ENCODE measurements at places on chromosomes 7 and 10.
A peak's percentile ranks its signal among the peaks of the same experiment; 100 is the strongest.

- no peak for DNase-seq
Observed at GRCh38 chr10:44370731-44371248, 14.1 kb downstream of the CXCL12 start.

- DNase-seq: no peak
Observed at GRCh38 chr7:95725205-95725604, 47.1 kb upstream of the DYNC1I1 start.

GRCh38 chr10:62926407-62926806, 110.2 kb upstream of the EGR2 start:
- DNase-seq: no peak

GRCh38 chr10:50552771-50553535, 70.8 kb downstream of the SGMS1 start:
- DNase-seq: no peak

DNA sequence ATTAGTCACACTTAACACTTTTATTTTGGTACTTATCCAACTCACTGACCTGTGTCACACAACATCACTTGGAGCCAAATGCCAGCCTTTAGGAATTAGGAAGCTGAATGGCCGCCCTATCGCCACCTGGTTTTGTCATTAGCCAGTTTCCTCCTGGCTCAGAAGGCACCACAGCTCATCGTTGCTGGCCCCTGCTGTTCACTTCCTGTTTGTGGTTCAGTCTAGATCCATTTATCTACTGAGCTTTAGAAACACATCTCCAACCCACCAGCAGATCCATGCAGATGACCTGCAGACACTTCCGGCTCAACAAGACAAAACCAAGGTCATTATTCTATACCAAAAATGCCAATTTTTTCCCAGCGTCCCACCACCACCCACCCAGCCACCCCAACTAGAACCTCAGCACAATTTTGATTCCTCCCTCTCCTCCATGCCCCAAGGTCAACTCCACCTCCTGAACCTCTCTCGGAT, 193.5 kb upstream of the NEBL start:
- no peak for DNase-seq

DNA sequence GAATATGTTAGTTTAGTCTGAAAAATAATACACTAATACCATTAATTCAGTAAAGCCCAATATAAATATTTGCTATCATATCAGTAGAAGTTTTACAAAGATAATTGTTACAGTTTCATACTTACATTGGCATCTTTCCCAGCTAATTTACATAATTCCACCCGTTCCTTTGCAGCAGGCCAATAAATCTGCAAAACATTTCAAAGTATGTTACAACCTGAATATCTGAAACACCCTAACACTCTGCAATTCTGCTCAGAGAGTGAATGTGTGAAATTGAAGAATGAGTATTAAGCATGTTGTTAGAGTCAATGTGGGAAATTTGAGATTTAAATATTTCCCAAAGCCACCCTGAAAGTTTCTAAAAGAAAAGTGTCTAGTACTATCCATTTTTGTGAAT, 105.5 kb downstream of the SEMA3D start:
- DNase-seq: no peak

DNA sequence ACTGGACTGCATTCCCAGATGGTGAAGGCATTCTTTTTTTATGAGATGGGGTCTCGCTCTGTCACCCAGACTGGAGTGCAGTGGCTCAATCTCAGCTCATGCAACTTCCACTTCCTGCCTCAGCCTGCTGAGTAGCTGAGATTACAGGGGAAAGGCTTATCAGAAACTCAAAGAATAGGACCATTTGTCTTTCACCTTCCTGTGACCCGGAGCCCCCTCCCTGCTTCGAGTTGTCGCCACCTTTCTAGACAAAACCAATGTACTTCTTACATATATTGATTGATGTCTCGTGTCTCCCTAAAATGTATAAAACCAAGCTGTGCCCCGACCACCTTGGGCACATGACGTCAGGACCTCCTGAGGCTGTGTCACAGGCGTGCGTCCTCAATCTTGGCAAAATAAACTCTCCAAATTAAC, 1.8 kb upstream of the METTL27 start:
- no peak for DNase-seq

GRCh38 chr7:56471811-56472210, 355.6 kb upstream of the NUPR2 start:
- peak; percentile 60 for DNase-seq

DNA sequence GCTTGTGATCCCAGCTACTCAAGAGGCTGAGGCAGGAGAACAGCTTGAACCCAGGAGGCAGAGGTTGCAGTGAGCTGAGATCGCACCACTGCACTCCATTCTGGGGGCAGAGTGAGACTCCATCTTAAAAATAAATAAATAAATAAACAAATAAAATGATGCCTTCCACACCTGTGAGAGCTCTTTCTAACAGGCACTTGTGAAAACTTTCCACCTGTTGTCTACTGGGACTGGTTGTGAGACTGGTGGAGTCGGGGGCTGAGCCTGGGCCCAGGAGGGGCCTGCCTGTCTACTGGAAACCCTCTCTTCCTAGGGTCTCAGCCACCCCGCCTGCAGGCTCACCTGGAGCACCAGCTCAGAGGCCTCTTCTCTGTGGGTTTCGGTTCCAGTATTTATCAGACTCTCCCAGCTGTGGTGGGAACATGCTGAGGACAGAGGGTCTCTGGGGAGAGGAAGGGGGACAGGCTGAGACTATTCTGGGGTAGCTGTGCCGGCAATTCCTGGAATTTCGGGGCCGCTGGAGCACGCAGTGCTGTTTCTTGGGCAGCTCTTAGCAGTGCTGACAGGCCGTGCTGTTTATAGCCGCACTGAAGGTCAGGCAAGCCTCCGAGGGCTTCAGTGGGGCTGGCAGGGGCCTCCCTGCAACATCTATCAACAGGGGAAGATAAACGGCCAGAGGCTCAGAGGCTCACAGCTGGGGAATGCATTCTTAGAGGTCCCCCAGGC, 3.8 kb downstream of the LDB3 start:
- DNase-seq: no peak

- no peak for DNase-seq
Observed at GRCh38 chr10:69398466-69398865, 18.3 kb downstream of the TACR2 start.

DNA sequence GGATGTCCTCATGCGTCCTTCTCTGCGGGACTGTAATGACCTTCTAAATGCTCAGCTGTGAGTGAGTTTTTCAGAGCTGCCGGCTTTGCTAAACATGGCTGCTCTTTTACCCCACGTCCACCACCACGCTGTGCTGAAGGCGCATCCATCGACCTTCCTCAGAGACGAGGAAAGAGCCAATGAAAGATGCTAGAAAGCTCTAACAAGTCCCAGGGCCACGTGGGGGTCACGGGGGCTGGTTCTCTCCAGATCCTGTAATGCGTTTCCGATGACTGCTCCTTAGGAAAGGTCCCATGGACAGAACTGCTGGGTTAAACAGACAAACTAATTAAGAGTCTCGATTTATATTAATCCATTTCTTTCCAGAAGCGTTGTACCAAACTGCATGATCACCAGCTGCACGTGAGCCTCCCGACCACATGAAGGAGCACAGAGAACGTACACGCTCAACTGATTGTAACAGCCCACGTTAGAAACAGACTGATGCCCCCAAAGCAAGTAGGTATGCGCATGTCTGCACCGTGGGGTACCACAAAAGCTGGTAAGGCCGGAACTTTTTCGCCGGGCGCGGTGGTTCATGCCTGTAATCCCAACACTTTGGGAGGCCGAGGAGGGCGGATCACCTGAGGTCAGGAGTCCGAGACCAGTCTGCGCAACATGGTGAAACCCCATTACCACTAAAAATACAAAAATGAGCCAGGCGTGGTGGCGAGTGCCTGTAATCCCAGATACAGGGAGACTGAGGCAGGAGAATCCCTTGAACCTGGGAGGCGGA, 109.6 kb downstream of the TCERG1L start:
- DNase-seq: peak; percentile 56

All from lower leg skin (tissue), 4 donors.